ENCODE measurements at places on chromosomes 6 and 20.
A peak's percentile ranks its signal among the peaks of the same experiment; 100 is the strongest.

DNA sequence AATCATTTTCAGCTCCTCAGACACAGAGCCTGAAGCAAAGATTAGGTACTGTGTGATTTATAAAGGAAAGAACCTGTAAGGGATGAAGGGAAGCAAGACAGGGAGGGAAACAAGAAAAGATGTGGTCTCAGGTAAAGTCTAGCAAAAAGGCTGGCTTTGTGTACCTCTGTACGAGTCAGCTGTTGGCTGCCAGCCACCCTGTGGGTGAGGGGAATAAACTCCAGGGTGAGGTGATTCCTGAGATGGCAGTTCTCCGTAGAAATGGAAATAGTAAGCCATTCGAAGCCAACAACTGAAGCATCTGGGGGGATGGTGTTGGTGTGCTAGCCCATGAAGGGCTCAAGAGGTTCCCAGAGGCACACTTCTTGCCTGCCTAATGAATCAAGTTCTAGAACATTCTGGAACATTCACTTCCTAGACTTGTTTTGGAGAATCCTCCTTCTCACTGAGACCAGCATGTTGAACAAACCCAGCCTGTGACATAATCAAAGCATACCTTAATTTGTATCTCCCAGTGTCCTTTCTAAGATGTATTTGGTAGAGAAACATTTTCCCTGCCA lies 10.6 kb upstream of the TTPAL start:
- DNase-seq: no peak

GRCh38 chr6:41997456-41997855 lies 52.9 kb upstream of the TAF8 start:
- no peak for DNase-seq

DNA sequence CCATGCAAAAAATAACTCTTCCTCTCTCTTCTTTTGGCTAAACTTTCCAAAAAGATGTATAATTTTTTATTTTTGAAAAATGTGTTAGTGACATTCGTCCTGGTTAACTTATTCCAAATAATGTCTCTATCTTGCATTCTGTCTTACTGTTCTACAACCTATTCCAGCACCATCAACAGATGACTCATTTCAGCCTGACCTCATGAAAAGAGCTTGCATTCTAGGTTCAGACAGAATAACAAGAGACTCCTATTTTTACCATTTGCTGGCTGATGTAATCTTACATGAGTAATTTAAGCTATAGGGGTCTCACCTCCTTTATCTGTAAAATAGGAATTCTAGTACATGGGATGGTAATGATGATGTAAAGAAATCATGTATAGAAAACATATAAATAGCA lies 109.0 kb downstream of the FUT9 start:
- DNase-seq: no peak

GRCh38 chr20:10524034-10524476 lies 89.0 kb downstream of the SLX4IP start:
- DNase-seq: no peak

DNA sequence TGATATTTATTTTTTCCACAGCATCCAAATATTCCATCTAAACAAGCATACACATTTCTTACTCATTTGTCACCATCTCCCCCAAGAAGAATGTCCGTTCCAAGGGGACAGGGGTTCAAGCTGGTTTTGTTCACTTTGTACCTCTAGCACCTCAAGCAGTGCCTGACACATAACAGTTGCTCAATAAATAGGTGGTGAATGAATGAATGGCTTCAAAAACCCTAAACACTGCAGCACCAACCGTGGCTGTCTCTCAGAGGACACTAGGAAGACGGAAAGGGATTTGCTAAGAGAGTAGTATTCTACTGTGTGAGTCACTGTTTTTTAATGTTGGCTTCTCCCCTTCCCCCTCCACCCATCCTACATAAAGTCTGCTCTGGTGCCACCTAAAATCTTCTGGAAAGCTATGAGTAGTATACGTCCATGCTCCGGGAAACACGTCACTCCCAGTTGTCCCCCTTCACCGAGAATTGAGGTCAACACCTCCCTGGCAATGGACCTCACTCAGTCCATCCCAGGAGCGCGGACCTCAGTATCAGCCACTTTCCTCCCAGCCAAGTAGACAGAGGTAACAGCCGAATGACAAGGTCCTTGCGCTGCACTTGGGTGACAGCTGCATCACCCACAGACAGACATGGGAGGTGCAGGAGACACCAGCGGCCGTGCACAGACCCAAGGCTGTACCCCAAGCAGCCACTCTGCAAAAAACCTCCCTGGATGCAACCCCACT lies 107.4 kb downstream of the PREX1 start:
- DNase-seq: no peak

- peak; percentile 20 for DNase-seq
Observed at GRCh38 chr6:75601304-75602245, at the start of gene SENP6. TSS of gene SENP6 (plus strand) at chr6:75601880. CDS start at chr6:75602525, 645 bp downstream.

GRCh38 chr6:150118203-150118602 lies 24.6 kb upstream of the PPP1R14C start:
- DNase-seq: no peak

DNA sequence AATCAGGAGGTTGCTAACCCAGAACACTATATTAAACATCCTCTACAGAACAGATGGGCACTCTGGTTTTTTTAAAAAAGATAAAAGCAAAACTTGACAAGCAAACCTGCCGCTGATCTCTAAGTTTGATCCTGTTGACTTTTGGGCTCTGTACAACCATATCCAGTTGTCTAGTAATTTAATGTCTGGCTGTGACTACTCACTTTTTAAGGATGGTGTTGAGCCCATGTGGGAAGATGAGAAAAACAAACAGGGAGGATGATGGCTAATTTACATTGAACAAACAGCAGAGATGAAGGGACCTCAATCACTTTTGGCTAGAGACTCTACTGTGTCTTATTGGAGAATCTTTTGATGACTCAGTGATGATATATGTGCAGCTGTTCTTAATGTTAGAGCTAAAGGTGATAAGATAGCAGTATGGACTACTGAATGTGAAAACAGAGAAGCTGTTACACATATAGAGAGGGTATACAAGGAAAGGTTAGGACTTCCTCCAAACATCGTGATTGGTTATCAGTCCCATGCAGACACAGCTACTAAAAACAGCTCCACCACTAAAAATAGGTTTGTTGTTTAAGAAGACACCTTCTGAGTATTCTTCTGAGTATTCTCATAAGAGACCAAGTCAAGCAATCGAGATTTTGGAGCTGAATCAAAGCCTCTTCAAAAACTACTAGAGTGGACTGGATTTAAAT lies 201.2 kb upstream of the SHLD1 start:
- no peak for DNase-seq

GRCh38 chr6:30002871-30003270 lies 58.2 kb upstream of the POLR1H start:
- no peak for DNase-seq

- no peak for DNase-seq
Observed at GRCh38 chr6:90415178-90415577, 118.5 kb upstream of the BACH2 start.

DNA sequence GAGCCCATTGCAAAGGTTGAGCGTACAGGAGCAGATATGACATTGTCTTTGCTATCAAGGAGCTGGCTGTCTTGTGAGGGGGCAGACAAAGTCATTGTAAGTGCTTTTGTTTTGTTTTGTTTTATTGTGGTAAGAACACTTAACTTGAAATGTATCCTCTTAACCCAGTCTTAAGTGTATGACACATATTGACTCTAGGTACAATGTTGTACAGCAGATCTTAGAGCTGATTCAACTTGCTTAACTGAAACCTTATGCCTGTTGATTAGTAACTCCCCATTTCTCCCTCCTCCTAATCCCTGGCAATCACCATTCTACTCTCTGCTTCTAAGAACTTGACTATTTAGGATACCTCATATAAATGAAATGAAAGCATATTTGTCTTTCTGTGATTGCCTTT lies 429.0 kb downstream of the BMP2 start:
- no peak for DNase-seq

DNA sequence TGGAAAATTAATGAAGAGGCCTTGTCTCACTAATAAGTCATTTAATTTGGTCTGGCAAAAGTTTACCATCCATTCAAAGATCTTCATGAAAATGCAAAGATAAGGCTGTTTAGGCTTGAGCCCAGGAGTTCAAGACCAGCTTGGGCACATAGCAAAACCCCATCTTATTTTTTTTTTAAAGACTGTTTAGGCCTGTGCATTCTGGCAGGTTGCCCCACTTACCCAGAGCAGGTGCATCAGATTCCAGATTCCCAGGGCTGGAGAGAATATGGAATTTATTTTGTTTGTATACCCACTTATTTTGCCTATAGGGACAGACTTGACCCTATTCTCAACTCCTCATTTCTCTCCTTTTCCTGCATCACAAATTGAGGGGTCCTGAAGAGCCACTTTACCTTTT lies 5.7 kb downstream of the FOXO3 start:
- DNase-seq: no peak

DNA sequence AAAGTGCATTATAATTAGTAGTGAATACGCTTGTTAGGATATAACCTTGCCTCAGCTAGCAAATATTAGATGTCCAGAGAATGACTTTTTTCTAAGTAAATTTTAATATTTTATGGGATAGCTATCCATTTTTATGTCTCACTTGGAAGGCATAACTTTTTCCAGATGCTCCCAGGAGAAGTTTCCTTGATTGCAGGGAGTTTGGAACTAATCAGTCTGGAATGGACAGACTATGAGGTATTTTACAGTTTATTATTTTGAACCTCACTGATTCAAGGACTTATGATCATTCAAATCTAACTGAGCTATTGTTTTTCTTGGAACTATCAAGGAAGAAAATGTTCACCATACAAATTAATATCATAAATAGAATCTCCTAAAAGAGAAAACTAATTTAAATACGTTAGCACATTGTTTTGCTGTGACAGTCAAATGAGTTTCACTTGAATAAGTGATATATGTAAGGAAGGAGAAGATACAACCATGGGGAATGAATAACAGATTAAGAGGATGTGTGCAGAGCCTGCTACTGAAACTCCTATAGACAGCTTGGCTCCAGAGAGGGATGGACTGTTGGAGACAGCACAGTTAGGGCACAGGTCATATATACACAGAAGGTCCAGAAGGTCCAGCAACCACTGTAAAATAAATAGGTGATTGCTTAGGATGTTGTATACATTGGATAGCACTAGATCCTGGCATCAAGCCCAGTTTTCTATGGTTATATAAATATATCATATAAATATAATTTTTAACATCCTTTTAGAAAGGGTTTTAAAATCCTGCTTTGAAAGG lies 20.6 kb upstream of the LCA5 start:
- DNase-seq: no peak

- DNase-seq: no peak
Observed at GRCh38 chr6:170116636-170117035, 174.2 kb downstream of the DLL1 start.

DNA sequence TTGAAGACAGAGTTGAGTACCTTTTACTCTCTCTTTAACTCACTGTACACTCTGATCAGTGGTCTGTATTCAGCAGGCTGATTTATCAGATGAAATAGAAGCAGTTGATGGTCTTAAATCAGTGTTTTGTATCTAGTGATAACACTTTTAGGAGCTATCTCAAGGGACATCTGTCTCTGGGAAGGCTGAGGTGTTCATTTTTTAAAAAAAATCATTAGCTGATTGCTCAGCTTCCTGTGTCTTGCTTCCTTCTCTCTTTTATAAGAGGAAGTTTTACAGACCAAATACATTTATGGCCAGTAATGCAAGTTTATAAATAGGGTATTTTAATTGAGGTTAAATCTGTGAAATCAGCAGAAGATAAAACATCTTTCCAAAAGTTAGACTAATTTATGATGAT lies 12.0 kb upstream of the CCDC170 start:
- DNase-seq: no peak

- no peak for DNase-seq
Observed at GRCh38 chr6:121600389-121601168, 165.1 kb downstream of the GJA1 start.

- DNase-seq: no peak
Observed at GRCh38 chr6:43627008-43627825, 1.8 kb downstream of the GTPBP2 start.

DNA sequence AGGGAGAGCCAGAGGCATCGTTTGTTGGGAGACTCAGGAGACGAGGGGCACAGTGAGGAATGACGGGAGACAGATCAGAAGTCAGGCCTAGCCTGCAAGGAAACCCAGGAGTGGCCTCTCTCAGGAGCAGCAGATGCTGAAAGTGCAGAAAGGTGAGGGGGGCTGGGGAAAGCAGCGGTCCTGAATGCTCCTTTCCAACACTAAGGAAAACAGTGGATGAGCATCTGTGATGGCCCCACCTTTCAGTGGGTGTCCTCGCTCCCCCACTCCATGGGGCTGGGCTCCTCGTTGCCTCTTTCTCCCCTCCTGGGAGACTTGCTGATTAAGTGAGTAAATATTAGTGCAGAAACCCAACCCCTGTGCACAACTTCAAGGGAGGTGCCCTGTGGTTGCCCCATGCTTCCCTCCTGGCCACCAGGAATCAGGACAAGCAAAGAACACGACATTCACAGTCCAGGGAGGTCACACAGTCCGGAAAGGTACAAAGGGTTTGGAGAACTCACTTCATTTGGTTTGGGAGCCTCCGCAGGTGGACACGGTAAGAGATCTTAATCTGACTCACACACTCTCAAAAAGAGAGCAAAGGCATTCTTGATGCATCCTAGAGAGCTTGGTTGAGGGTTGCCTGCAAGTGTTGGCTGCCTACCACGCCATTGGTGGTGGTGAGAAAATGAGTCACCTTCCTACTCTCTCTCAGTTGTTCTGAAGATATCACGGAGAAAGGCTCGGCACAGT lies 9.7 kb upstream of the BPIFB1 start:
- DNase-seq: no peak

DNA sequence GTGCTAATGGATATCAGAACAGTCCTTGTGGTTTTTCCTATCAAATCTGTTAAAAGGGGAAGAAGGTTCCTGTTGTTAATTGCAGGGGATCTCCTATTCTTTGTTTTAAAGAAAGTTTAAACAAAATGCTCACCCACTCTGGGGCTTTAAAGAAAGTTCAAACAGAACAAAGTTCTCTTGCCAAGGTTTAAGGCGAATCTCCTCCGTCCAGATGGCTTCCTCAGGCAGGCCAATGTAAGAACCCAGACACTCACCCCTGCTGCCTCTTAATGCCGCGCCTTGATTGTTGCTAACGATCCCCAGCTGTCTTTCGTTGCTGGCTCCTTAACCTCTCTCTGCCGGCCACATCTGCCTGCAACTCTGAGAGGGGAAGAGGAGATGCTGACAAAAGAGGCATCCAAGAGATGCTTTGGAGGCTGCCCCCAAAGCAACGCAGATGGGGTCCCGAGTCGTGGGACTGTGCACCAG lies 235.0 kb upstream of the PRDM1 start:
- no peak for DNase-seq

GRCh38 chr20:33065785-33066184 lies 12.1 kb downstream of the BPIFB3 start:
- DNase-seq: no peak

- DNase-seq: no peak
Observed at GRCh38 chr20:50903353-50904051, 27.7 kb downstream of the ADNP start.
